ENCODE measurements at places on chromosomes 2 and 18. TPM values are rescaled to one million over a fixed set of nuclear protein-coding genes. Genes with fewer than 3 reads are reported as not detected.

DNA sequence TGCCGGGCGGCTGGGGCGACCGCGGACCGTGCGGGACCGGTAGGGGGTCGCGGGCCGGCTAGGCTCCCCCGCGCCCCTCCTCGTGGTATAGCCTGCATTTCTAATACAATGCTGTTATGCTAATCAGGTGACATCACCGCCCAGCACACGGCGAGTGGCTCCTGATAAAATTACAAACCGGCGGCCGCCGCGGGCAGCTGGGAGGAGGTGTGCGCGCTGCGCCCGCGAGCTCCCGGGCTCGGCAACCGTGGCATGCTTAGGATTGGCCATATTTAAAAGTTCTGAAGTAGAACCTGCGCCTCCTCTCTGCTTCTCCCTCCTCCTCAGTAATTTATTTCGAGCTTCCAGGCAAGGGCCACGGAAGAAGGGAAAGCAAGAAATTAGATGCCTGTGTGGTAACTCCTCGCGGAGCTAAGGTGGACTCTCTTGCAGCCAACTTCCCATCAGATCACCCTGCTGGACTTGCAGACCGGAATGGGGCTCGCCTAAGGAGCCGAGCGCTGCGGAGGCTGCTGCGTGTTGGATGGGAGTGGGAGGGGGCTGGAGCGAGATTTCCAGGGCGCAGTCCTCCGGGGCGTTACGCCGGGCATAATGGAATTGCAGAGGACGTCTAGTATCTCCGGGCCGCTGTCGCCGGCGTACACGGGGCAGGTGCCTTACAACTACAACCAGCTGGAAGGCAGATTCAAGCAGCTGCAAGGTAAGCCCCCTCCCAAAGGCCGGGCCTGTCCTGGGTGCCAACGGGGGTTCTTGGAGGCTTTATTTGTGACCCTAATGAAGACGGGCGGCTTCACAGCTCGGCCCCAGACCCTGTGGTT, 102.3 kb downstream of the SPTBN1 start:
- peak; percentile 73 for DNase-seq

GRCh38 chr2:15954761-15955160, 14.4 kb downstream of the MYCN start:
- no peak for DNase-seq

- no peak for DNase-seq
Observed at GRCh38 chr2:74530239-74531187, 780 bp downstream of the HTRA2 start.

Gene SCN3A
- not detected for total RNA-seq

Gene TACR1
- not detected for total RNA-seq
